GM23338 (cell line): ENCODE measurements at places on chromosomes 12 and 14. TPM values are rescaled to one million over a fixed set of nuclear protein-coding genes. Genes with fewer than 3 reads are reported as not detected.

Gene SLCO1B1
- 0.24 TPM in 1 of 2 replicates, not detected in the other for total RNA-seq

Gene LMO3
- total RNA-seq = 15.1 and 15.2 TPM in 2 replicates

- H3K4me1 ChIP-seq = no peaks in the 10 kb centered on the region
- H3K36me3 ChIP-seq = no peaks in the 10 kb centered on the region
- DNase-seq = no peak
- H3K4me3 ChIP-seq = no peak overlapping the region
Observed at GRCh38 chr12:21907948-21908837, 33.0 kb downstream of the ABCC9 start.

DNA sequence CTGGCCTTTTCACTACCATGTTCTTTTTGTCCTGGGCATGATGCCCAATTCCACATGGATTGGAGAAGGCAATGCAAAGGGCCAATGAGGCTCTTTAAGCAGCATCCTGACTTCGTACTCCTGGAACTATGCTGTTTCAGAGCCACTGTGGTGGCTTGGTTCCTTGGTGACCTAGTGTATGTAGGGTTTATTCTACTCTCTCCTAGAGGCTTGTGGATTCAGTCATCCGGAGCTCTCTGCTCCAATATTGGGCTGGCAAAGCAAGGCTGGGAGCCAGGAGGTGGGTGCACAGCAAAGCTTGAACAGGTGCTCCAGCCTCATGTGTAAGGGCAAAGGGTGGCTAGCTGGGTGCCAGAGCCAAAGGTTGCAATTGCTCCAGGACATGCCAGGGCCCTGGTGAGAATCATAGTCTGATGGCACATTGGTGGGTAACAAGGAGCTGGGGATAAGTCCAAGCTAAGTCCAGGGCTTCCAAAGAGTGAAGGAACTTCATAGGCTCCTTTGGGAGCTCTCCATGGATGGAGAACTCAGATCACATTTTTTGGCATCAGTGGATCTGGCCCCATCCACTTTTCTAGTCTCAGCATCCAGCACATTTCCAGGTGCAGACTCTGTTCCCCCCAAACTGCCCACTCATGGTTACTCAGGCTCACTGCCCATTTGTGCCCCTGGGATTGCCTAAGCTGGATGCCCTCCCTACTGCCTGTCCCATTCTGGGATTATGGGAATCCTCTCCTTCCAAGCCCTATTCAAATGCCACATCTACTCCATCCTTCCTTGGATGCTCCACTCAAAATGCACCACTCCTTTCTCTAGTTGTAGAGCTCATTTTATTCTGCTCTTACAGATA is 253.9 kb downstream of the EMP1 start:
- no peak overlapping the region for H3K4me3 ChIP-seq
- H3K4me1 ChIP-seq = no peaks in the 10 kb centered on the region
- H3K27me3 ChIP-seq = no peaks in the 10 kb centered on the region
- H3K27ac ChIP-seq = no peak overlapping the region
- no peaks in the 10 kb centered on the region for H3K36me3 ChIP-seq

DNA sequence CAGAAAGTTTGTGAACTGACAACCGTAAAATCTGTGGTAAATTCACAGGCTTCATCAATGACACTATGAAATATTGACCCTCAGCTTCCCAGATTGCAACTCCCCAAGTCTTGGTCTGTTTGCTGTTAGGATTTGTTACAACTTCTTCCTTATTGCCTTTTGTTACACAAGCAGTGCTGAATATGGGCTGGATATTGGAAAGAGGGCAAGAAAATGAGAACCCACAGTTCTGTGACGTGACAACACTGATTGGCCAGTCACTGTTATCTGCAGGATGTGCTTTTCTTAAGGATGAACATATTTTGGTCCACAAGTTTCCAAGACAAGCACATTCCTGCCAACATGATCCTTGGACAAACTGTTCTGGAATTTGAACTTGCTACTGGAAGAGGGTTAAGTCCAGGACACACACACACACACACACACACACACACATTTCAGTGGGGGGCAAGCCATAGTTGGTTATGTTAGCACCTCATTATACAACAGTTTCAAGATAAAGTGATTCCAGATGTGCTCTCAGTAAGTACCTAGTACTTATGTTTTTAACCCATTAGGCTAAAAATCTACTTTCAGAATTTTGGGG is 16.6 kb upstream of the SLC38A2 start:
- no peak for DNase-seq
- H3K27me3 ChIP-seq = no peaks in the 10 kb centered on the region
- no peak overlapping the region for H3K27ac ChIP-seq
- H3K36me3 ChIP-seq = peaks cover 6% of the 10 kb centered on the region; the same call in 1 of the 2 replicates
- H3K4me1 ChIP-seq = peaks cover 75% of the 10 kb centered on the region
- no peak overlapping the region for H3K4me3 ChIP-seq

Gene PTPRB
- 1.3 and 1.7 TPM in 2 replicates for total RNA-seq

Gene OR10G2
- total RNA-seq = not detected in 2 replicates

DNA sequence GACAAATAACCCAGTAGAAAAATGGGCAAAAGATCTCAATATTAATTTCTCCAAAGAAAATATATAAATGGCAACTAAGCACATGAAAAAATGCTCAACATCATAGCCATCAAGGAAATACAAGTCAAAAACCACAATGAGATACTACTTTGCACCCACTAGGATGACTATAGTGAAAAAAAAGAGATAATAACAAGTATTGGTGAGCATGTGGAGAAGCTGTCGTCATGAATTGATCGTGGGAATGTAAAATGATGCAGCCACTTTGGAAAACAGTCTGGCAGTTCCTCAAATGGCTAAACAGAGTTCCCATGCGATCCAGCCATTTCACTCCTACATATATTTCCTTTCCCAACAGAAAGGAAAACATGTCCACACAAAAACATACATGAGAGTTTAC is 18.1 kb downstream of the JDP2 start:
- peaks cover 13% of the 10 kb centered on the region; the same call in 1 of the 2 replicates for H3K4me1 ChIP-seq
- H3K4me3 ChIP-seq = no peak overlapping the region
- H3K27ac ChIP-seq = no peak overlapping the region
- DNase-seq = no peak
- H3K27me3 ChIP-seq = no peaks in the 10 kb centered on the region

GRCh38 chr12:20868277-20868676 is 57.8 kb downstream of the SLCO1B3 start:
- no peaks in the 10 kb centered on the region for H3K27me3 ChIP-seq
- no peak overlapping the region for H3K4me3 ChIP-seq
- DNase-seq = no peak
- H3K4me1 ChIP-seq = no peaks in the 10 kb centered on the region
- no peak overlapping the region for H3K27ac ChIP-seq

Gene SLC17A8
- 0.24 TPM in 1 of 2 replicates, not detected in the other for total RNA-seq

- H3K36me3 ChIP-seq = no peaks in the 10 kb centered on the region
- no peak overlapping the region for H3K4me3 ChIP-seq
- H3K27me3 ChIP-seq = no peaks in the 10 kb centered on the region
- no peaks in the 10 kb centered on the region for H3K4me1 ChIP-seq
- DNase-seq = no peak
Observed at GRCh38 chr14:90692061-90692460, 124.2 kb downstream of the TTC7B start.

DNA sequence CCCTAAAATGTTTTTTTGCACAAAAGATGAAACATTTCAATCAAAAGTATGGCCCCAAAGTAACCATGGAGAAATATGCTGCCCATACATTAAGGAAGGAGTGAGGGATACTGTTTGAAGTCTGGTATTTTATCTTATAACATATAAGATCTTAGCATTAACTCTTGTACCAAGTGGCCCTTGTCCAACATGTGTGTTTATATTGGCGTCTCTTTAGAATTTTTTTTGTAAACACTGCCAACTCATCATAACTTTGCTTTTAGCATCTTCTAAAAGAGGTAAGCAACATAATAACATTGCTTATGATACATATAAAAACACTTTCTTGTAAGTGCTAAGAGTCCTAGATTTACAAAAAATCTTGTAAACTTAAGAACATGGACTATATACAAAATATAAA is 419.7 kb downstream of the ADAMTS20 start:
- no peaks in the 10 kb centered on the region for H3K36me3 ChIP-seq
- H3K27me3 ChIP-seq = no peaks in the 10 kb centered on the region
- no peaks in the 10 kb centered on the region for H3K4me1 ChIP-seq
- no peak overlapping the region for H3K4me3 ChIP-seq
- no peak overlapping the region for H3K27ac ChIP-seq
